Urothelium cell line (cell line): ENCODE measurements at places on chromosomes 2 and 18.

DNA sequence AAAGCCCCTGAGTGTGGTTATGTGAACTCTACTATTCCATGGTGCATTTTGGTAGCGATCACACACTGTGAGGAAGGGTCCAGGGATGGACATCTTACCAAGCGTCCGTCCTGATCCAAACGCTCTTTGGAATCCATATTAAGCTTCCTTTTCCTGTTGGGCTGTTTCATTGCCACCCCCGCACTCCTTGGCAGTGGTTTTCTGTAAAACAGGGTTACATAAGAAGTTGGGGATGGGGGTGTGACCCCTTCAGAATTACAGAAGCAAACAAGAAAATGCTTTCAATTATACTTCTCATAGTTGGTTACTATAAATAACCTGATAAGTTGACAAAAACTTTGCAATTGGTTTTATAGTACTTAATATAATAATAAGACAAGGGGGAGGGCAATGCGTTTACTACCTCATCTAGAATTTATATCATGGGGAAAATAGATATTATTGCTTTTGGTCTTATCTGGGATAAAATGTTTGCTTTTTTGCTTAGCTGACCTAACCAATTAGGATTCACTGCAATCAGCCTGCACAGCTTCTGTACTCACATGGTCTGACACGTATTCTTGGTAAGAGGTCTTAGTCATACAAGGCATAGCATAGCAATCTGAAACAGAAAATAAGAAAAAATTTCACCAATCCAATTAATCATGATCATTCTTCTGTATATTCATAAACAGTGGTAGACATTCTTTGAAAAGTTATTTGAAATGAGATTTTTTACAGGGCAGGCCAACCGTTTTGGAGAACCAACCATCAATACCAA, 103.1 kb downstream of the L3MBTL4 start:
- DNase-seq, result no peak

DNA sequence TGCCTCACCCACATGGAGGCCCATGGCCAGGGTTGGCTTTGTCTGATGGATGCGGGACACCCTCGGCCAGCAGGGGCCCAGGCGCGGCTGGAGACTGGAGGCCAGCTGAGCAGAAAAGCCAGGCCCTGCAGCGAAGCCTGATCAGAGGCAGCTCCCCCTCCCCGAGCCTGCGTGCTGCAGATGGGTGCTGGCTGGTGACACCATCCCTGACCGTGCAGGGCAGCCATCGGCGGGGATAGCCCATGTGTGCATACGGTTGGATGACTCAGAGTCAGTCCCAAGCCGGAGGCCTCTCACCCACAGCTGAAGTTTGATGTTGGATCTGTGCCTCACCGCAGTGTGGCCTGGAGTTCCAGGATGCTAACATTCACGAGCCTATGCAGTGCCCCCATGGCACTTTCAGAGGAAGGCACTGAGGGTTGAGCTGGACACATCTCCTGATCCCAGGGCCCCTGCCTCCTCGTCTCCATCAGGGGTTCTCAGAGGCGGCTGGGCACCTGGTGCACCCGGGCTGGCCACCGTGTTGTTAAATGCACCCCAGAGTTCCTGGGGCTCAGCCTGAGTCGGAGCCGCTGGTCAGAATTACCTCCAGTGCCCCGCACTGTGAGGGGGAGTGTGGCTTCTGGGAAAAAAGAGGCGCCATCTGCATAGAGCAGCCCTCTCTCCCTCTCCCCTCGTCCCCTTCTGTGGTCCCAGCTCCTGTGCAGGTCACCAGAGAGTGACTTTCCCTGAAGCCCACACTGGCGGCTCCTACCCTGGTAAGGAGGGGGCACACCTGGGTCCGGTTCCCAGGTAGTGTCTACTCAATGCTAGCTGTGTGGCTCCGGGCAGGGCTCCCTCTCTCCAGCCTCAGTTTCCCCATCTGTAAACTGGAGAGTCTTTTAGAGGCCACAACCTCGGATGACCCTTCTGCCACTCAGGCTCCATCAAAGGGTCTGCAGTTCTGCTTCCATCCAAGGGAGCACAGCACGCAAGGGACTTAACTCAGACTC, 19.4 kb upstream of the KIF1A start:
- DNase-seq, result peak; percentile 64

- no peak for DNase-seq
Measured at GRCh38 chr2:162327134-162327769, 8.8 kb upstream of the IFIH1 start.

DNA sequence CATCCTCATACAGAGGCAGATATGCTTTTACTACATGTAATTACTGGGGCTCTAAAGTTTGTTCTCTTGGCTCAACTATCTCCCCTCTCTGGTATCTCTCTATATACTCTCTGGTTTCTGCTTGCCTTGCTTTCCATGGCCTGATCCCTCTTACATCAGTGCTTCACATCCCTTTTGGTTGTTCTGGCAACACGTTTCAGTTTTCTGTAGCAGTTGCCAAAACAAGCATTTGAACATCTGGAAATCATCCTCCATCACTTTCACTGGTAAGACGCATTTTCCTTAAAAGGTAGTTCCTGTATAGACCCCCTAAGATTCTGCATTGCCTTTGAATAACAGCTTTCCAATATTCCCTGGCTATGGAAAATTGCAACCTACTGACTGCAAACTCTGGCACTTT, 25.9 kb downstream of the COL5A2 start:
- no peak for DNase-seq

DNA sequence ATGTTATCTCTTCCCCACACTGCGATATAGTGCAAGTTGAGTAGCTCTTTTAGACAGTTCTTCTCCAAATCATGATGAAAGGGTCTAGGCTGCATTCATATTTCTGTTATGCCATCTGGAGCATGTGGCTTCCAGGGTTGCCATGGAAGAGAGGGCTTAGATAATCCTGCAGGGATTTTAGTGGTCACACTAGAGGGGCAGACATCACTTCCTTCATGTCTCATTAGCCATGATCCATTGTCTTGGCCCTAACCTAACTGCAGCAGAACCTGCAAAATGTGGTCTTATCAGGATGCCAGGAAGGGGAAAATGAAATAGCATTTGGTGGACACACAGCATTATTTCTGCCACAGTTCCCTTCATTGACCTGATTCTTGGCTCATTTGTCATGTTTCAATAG, 83.1 kb downstream of the ADAM23 start:
- no peak for DNase-seq

- DNase-seq, result peak; percentile 23
Measured at GRCh38 chr2:206783718-206784117, 18.3 kb downstream of the FASTKD2 start.

GRCh38 chr2:100262555-100263320, 59.6 kb downstream of the LONRF2 start:
- peak; percentile 85 for DNase-seq

- no peak for DNase-seq
Measured at GRCh38 chr2:45237128-45237527, 227.9 kb upstream of the SIX2 start.

- DNase-seq, result no peak
Measured at GRCh38 chr2:222514901-222515300, 90.6 kb downstream of the SGPP2 start.

DNA sequence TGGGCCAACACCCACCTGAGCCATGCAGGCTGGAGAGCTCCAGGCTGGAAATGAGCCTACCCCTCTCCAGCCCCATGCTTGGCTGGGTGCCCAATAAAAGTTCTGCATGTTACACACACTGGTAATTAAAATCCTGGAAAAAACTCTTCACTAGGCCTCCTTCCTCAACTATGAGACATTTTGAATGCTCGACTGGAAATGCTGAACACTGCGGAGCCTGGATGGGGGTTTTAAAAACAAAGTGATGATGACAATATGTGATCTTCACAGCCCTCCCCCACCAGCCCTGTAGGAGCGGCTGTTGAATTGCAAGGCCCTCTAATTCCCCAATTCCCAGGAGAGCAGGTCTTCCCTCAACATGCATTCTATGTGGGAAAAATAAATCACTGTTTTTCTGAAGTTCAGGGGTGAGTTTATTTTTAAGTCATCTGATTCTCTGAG, 179.2 kb downstream of the TTC32 start:
- no peak for DNase-seq

DNA sequence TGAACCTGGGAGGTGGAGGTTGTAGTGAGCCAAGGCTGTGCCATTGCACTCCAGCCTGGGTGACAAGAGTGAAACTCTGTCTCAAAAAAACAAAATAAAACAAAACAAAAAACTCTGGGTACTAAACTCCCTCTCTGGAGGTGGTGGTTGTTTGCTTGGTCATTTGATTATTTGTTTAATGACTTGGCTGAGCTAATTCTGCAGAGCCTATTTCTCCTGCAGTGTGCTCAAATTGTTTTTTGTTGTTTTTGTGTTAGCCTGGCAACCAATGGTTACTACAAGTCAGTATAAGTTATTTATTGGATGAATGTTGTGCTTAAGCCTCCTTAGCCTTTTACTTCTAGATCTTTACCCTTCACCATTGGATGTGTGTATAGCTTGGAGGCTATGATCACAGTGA, 387.5 kb downstream of the ADCYAP1 start:
- no peak for DNase-seq

DNA sequence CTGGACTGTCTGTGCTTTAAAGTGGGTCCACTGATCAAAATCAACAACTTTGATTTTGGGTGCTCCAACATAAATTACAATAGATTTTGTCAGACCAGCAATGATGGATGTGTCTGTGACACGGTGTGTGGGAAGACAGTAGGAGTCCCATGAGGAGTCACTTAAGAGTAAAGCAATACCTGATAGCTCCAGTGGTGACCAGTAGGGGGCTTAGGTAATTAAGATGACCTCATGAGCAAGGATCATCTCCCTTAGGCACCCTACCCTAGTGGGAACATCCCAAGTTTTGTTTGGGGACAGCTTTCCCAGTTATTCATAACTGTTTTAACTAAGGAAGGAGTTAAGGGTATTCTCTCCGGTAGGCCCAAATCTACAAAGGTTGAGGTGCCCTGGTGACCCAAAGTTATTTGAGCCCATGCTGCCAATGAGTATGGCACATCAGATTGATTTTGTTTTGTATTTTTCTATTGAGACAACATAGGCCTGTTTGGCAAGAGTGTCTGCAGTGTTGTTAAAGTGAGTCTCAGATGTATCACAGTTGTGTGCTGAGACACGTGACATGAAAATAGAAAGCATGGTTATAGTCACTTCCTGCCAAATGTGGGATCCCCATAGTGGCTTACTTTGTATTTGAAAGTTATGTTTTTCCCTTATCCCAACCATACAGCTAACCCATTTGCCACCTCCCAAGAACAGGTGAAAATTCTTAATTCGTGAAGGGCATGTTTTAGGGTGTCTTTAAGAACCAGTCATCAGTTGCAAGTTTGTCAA, 1337.6 kb upstream of the SLC39A10 start:
- no peak for DNase-seq

DNA sequence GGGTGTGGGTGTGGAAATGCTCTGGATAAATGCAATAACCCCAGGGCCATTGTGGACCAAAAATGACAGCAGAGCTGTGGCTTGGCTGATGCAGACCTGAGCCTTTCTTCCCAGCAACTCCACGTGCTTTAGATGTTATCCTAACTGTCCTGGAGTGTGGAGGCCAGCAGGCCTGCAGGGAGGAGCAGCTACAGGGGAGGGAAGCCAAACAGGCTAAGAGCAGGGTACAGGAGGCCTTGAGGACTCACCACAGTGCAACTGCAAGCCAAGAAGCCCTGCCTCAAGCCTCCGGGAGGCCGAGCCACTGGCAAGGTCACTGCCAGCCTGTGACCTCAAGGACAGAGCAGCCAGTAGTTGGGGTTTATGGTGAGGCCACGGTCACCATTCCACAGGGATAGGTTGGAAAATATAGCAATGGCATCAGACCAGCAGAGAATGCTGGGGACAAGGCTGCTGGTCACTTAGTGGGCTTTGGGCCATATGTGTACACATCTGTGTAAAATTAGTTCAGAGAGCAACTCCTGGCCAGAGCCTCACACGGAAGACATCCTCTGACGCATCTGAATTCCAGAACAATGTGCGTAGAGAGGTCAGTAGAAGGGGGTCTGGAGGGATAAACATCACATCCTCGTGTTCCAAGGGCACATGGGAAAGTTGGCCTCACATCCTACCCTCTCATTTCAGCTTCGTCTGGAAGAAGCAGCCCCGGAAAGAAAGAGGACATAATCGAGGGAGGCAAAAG, 76.2 kb upstream of the UPP2 start:
- no peak for DNase-seq

GRCh38 chr2:21441442-21441841, 317.7 kb downstream of the TDRD15 start:
- DNase-seq, result no peak

DNA sequence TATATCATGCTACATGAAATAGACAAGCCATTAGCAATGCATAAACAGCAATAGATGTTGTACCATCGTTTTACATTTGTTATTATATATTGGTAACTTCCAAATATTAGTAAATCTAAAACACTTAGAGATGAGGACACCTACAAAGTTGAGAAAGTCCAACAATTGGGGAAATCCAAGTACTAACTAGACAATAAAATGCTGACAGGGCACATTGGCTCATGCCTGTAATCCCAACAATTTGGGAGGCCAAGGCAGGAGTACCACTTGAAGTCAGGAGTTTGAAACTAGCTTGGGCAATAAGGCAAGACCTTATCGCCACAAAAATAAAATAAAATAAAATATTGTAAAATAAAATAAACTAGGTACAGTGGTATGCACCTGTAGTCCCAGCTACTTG, 1023.1 kb downstream of the SUCLG1 start:
- no peak for DNase-seq

- peak; percentile 92 for DNase-seq
Measured at GRCh38 chr2:39513641-39514094, 76.6 kb upstream of the MAP4K3 start.

DNA sequence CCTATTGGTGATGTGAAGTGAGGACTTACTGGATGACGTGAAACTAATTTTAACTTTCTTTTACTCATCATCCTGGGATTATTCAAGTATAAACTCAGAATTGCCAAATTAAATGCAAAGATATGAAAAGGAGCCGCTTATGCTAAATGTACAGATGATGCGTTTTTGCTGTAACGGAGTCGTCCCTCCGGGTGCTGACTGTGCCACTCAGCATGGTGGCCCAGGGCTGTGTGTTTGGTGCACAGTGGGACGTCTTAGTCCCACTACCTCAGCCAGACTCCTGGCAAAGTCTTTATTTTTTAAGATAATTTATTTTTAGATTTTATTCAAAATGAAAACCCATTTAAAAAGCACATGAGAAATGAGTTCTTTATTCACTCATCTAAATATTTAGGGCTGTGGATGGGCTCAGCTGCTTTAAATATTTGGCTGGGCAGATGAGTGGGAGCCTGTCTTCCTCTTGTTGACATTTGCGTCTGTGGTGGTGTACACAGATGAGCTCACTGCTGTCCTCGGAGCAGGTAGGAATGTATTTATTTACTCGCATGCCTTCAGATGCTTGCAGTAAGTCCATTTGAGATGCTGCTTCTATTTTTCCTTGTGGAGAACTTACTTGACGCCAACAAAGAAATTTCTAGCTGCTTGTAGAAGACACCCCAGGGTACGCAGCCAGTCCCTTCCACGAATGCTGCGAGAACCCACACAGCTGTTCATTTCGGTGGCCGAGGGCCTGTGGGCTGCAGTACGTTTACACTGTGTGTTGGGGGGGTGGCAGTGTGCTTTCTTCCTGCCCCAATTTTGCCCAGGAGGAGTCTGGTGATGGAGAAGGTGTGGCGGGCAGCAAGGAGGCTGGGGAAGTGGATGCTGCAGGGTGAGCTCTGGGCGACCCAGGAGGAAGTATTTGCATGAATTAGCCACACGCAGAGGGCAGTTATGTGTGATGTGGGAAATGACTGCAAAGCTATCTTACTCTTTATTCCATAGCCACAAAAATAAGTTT, 105.0 kb downstream of the AGAP1 start:
- no peak for DNase-seq
